GM13976 (cell line): ENCODE measurements at places on chromosomes 2 and 18.

- DNase-seq = peak; percentile 34
Observed at GRCh38 chr2:222709191-222709891, 37.9 kb downstream of the MOGAT1 start.

DNA sequence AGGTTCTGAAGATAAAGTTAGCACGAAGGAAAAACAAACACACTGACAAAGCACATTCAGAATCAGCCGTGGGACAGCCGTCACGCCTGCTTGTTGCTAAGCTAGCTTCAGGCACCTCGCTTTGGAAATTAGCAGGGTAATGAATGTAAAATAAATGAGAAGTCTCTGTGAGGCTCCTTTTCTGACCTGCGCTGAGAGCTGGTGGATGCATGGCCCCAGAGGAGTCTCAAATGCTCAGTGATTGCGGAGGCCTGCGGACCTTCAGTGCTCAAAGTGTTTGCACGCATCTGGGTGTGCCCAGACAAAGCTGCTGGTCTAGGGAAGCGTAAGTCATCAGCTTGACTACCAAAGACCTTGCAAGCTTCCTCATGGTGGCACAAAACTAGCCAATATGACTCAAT lies 50.6 kb downstream of the CD8B2 start:
- no peak for DNase-seq

DNA sequence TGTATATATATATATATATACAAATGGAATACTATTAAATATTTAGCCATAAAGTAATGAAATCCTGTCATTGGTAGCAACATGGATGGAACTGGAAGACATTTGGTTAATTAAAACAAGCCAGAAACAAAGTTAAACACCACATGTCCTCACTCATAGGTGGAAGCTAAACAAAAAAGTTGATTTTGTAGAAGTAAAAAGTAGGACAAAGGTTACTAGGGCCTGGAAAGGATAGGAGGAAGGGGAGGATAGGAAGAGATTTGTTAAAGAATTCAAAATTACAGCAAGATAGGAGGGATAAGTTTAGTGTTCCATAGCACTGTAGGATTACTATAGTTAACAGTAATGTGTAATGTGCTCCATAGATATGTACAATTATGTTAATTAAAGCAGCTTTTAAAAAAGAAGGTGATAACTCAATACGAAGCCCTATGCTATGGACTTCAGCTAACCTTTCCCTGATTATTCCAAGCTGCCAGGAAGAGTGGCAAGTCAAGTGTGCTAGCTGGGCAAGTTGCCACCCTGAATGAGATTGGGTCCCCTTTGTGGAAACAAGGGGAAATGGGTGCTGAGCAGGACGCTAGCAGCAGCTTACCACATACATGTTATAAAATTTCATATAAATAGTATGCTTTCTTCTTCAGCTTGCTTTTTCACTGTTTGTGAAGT lies 12.3 kb downstream of the MERTK start:
- DNase-seq = no peak

- peak; percentile 30 for DNase-seq
Observed at GRCh38 chr2:111118981-111119821, 1.5 kb upstream of the BCL2L11 start.

DNA sequence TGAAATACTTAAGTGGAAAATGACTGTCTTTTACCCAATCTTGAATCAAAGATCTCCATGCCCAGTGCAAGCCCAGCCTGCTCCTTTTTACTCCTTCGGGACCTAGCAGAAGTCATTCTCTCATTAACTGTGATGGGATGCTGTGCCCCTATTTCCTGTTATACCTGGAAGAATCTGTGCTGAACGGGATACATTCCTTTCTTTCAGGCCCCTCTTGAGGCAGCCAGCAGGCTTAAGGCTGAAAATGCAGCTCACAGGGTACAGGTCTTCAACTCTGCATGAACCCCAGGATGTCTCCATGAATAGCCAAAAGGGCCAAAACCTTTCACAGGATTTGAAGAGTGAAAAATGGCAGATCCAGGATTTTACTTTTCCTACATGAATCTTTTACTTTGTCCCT lies 784.8 kb upstream of the KLHL29 start:
- DNase-seq = no peak

DNA sequence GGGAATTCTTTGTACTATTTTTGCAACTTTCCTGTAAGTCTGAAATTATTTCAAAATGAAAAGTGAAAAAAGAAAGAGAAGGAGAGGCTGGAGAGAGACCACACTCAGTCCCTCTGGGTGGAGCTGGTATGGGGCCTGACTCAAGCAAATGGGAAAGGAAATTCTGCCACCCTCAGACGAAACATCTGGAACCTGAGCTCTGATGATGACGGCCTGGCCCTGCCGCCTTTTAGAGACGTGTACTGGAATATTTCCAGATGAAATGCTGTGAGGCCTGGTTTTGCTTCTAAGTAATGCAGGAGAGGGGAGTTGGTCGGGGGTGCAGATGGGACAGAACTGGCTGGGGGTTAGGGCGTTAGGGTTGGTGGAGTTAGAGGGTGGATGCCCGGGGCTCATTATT lies 57.4 kb upstream of the GLI2 start:
- DNase-seq = no peak

DNA sequence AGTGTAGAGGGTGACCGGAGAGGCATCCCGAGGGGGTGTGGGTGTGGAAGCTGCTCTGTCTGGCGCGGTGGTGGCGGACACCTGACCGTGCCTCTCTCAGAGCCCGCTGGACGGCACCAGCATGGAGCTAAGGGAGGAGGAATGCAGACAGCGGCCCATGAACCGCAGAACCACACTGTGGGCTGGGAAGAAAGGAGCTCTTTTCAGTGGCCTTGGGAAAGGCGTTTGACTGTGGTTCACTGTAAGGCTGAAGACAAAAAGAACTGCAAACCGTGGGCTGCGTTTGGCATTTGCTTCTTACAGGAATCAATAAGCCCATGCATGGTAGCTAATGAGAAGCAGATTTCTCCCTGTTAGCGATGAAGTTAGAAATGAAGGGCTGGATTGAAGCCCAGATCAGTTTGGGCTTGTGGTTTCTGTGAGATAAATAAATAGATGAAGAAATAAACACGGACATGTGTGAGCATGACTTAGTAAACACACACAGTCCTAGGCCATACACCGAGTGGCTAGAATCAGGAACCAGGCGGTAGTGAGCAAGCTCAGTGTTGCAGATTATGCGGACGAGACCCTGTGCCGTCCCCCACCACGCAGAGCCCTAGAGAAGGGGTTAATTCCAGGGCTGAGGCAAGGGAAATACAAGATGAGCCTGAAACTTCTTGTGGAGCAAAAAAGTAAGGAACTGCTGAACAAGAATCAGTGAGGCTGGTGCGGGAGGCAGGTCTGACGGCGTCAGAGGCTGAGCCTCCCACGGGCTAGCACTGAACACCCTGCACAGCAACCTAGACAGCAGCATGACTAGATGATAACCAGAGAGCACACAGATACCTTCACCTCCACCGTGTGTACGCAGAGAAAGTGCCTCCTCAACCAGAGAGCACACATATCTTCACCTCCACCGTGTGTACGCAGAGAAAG lies 29.3 kb upstream of the NFATC1 start:
- no peak for DNase-seq

DNA sequence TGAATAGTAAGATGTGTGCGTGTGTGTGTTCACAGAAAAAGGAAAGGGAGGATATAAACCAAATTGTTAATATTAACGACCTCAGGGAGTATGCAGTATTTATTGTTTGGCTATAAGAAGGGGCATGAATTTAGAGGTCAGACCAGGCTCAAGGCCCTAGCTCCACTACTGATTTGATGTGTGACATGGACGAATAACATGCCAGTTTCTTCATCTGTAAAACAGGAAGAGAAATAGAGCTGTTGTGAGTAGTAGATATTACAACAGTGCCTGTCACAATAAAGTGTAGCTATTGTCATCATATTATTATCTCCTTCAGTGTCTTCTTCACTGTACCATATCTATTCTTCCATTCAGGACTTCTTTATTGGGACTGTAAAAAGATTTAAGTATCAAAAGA lies 4.1 kb upstream of the MAT2A start:
- no peak for DNase-seq

- no peak for DNase-seq
Observed at GRCh38 chr2:120036145-120036544, 23.3 kb downstream of the EPB41L5 start.

DNA sequence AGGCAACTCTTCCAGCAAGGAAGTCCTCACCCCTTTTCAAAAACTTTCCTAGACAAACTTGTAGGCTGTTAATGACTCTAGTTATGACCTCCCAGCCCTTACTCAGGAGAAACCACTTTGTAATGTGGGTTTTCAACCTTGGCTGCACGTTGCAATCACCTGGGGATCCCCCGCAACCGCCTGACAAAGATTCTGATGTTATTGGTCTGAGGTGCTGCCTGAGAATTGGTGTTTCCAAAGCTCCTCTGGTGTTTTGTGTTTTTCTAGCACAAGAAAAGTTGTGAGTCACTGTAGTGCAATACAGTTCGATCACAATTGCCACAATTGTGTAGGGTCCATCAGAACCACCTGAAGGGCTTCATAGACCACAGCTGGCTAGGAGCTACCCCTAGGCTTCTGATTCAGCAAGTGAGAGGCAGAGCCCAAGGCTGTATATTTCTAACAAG lies 121.6 kb downstream of the SP100 start:
- peak; percentile 53 for DNase-seq

- no peak for DNase-seq
Observed at GRCh38 chr2:100630473-100630977, 67.7 kb downstream of the PDCL3 start.

DNA sequence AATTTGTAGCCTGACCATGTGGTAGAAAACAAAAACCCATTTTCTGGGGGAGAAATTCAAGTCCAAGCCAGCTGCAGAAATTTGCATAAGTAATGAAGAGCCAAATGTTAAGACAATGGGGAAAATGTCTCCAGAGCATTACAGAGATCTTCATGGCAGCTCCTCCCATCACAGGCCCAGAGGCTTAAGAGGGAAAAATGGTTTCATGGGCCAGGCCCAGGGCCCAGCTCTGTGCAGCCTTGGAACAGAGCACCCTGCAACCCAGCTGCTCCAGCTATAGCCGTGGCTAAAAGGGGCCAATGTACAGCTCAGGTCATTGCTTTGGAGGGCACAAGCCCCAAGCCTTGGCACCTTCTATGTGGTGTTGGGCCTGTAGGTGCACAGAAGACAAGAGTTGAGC lies 69.1 kb upstream of the TSPYL6 start:
- DNase-seq = no peak

- DNase-seq = peak; percentile 91
Observed at GRCh38 chr2:98086491-98087446, at the start of gene VWA3B. TSS of gene VWA3B (plus strand) at chr2:98087167. CDS start at chr2:98093093, 5,926 bp downstream.

DNA sequence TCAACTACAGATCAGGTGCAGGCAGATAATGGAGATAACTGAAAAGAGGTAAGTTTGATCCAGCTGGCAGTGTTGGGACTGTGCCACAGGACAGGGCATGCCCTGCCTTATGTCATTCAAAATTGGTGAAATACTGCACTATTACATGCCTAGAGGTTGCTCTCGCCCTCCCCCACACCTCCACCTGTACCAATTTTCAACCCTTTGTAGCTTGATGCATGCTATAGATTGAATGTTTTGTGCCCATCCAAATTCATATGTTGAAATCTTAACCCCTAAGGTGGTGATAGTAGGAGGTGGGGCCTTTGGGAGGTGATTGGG lies 72.1 kb upstream of the LYPD6B start:
- DNase-seq = no peak

DNA sequence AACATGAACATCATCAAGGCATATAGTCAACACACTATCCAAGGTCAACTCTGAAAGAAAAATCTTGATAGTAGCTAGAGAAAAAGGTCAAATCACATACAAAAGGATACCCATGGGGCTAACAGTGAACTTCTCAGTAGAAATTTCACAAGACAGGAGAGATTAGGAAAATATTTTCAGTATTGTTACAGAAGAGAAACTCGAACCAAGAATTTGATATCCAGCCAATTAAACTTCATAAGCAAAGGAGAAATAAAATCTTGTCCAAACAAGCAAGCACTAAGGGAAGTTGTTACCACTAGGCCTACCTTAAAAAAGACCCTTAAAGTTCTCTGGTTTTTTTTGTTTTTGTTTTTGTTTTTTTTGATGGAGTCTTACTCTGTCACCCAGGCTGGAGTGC lies 242.5 kb downstream of the EXOC6B start:
- no peak for DNase-seq

GRCh38 chr2:167140330-167140729 lies 252.1 kb downstream of the XIRP2 start:
- DNase-seq = no peak
